ENCODE measurements at places on chromosomes 12 and 14. TPM values are rescaled to one million over a fixed set of nuclear protein-coding genes. Genes with fewer than 3 reads are reported as not detected.

Gene FBXO33
- total RNA-seq, result 17.9 TPM

Gene SOAT2
- 0.11 TPM for total RNA-seq

Gene FERMT2
- total RNA-seq, result 223 TPM

Gene GIT2
- 70.7 TPM for total RNA-seq

Gene STON2
- 51.6 TPM for total RNA-seq

Gene LHX5
- total RNA-seq, result not detected

Gene NFE2
- 0.65 TPM for total RNA-seq

Gene KRT3
- not detected for total RNA-seq

Gene GAS2L3
- total RNA-seq, result 24.2 TPM

Gene TMEM179
- total RNA-seq, result 0.11 TPM

Gene ATL1
- total RNA-seq, result 16.4 TPM

Gene CIROP
- total RNA-seq, result not detected

Gene SSPN
- total RNA-seq, result 14.7 TPM

Gene PTCSC3
- total RNA-seq, result not detected

Gene ACOT6
- not detected for total RNA-seq

Gene TMEM132D
- under 0.01 TPM for total RNA-seq

Gene DNAI7
- total RNA-seq, result 0.52 TPM

Gene PAPLN
- 15.4 TPM for total RNA-seq

Gene AMIGO2
- total RNA-seq, result 1.2 TPM

Gene NPFF
- total RNA-seq, result not detected

Gene GRIP1
- 0.26 TPM for total RNA-seq

Gene PLEKHG7
- total RNA-seq, result not detected

Gene LMO3
- total RNA-seq, result 0.39 TPM

Gene PPP2R5C
- total RNA-seq, result 146 TPM

Gene SYT1
- 1.5 TPM for total RNA-seq

Gene CMA1
- not detected for total RNA-seq

Gene PMEL
- total RNA-seq, result 0.32 TPM

Gene IRAK3
- 28.3 TPM for total RNA-seq

Gene CYP46A1
- total RNA-seq, result 1.1 TPM

Gene KRT82
- not detected for total RNA-seq

Gene TMTC1
- 127 TPM for total RNA-seq

Gene GPRC5D
- not detected for total RNA-seq

Gene TWF1
- total RNA-seq, result 260 TPM

Gene FOXA1
- total RNA-seq, result not detected

Gene C12orf75
- total RNA-seq, result 98.7 TPM

Gene CAPZA3
- not detected for total RNA-seq

Gene POTEG
- total RNA-seq, result not detected

Gene ST8SIA1
- 17.4 TPM for total RNA-seq

Gene KRT80
- total RNA-seq, result 0.52 TPM

Gene IFNG-AS1
- 0.86 TPM for total RNA-seq

Gene SUOX
- total RNA-seq, result 13.9 TPM

Gene ZDHHC22
- not detected for total RNA-seq
